SHP77 (cell line): ENCODE measurements at places on chromosomes 4 and X.
A peak's percentile ranks its signal among the peaks of the same experiment; 100 is the strongest.

GRCh38 chr4:97123573-97123972, 1019.7 kb downstream of the STPG2 start:
- no peak for DNase-seq

DNA sequence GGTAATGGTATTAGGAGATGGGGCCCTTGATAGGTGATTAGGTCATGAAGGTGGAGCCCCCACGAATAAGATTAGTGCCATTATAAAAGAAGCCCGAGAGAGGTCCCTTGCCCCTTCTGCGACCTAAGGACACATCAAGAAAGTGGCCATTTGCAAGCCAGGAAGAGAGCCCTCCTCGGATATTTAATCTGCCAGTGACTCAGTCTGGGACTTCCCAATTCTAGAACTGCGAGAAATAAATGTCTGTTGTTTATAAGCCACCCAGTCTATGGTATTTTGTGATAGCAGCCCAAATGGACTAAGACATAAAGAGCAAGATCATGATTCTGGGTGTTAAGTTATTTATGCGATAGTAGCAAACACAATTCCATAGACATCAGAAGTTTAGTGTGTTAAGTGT, 192.2 kb downstream of the LDB2 start:
- DNase-seq: no peak

DNA sequence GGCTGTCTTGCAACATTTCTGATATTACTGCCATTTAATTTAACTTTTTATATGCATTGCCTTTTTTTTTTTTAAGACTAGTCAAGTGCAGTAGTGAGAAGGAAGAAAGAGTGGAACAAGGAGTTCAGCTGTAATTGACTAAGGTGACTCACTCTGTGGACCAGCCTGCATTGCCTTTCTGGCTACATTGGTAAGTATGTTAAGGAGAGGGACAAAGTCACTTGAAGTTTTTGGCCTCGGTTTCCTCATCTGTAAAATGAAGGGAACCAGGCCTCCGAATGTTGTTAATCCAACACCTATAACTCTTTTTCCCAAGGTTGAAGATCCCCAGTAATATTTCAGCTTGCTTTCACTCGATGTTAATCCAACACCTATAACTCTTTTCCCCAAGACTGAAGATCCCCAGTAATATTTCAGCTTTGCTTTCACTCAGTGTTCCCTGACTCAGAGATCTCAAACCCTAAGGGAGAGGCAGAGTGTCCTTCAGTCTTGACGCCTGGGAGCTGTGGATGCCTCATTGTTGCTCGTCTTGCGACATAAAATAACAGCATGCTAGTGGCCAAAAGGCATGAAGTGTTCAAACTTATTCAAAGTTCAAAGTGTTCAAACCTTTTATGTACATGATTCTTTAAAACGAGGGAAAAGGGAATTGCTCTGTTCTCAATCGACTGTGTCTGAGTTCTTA, 102.0 kb downstream of the SORBS2 start:
- no peak for DNase-seq

- DNase-seq: no peak
Observed at GRCh38 chr4:88003261-88003660, 4.2 kb upstream of the PKD2 start.

GRCh38 chr4:140176735-140177134, 22.8 kb upstream of the MAML3 start:
- no peak for DNase-seq

DNA sequence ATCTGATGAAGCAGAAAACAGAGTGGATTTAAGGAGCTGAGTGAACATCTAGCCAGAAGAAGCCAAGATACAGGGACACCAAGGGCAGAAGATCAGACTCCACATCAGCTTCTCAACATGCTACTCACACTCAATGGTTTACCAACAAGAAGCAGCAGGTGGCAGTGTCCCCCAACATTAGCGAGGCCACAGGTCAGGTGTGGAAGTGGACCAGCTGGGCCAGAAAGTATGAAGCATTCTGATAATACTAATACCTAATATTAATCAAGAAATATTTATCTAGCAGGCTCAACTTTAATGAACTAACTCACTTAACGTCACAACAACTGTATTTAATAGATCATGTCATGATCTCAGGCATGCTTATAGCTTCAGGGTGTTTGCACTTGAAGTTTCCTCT, 73.4 kb upstream of the TTC29 start:
- DNase-seq: peak; percentile 48
